AG08396 (cell line): ENCODE measurements at places on chromosomes 3 and 15.
A peak's percentile ranks its signal among the peaks of the same experiment; 100 is the strongest.

GRCh38 chr15:61879219-61879618 is 181.0 kb downstream of the VPS13C start:
- no peak for DNase-seq

DNA sequence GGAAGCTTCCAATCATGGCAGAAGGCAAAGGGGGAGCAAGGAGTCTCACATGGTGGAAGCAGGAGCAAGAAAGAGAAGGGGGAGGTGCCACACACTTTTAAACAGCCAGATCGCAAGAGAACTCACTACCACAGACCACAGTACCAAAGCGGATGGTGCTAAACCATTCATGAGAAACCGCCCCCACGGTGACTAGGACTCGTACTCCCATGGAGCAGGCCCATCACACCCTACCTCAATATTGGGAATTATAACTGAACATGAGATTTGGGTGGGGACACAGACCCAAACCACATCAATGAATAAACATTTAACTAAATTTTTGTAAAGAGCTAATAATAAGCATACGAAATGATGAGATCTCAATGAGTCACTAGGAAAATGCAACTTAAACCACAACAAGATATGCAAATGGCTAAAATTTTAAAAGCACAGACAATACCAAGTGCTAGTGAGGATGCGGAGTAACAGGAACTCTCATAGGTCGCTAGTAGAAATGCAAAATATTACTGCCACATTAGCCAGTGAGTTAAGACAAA is 10.0 kb downstream of the MRPS25 start:
- DNase-seq: peak; percentile 33

DNA sequence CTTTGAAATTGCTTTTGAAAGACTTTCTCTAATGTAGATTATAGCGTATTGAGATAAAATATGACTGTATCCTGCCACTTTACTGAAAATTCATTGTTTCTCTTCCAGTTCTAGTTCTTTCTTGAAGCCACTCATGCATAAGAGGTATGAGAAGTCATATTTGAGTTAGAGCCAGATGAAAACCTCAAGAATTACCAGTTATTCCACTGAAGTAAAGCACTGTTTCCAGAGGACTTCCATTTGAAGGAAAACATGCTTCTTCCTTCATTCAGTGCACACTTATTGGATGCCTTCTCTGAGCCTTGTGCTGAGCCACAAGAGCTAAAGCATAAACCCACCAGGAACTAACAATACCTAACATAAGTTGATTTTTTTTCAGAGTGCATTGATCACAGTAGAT is 513.4 kb downstream of the ZNF385D start:
- no peak for DNase-seq

- no peak for DNase-seq
These were observed 102.4 kb upstream of the RASGRP1 start for GRCh38 chr15:38666865-38667510.

GRCh38 chr3:126050050-126050392 is 33.9 kb downstream of the SLC41A3 start:
- no peak for DNase-seq

DNA sequence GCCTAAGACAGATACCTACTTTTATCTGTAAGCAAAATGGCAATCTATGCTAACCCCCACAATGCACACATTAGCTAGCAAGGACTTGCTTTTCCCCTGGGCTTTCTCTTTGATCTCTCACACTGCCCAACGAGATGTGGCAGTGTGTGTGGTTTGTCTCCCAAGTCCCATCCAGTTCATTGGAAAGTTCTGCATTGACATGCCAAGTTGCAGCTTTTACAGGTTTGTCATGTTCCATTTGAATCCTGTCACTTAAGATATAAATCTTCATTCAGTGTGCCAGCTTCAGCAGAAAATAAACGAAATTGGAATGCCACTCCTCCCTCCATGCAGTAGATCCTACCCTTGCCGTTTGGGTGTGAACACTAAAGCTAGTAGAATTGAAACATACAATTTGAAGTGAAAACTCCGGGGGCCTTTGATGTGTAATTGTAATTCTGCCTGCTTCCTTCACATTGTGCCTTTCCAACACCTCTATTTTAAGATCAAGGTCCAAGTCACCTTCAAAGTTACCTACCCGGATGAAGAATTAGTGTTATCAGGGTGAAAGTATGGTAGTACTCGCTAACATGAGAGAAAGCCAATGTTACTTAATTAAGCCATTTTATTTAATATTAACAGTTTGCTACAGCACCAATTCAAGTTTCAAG is 130.9 kb upstream of the BHLHE40 start:
- DNase-seq: no peak

- no peak for DNase-seq
These were observed 222.3 kb downstream of the NR1D2 start for GRCh38 chr3:24167429-24167828.

DNA sequence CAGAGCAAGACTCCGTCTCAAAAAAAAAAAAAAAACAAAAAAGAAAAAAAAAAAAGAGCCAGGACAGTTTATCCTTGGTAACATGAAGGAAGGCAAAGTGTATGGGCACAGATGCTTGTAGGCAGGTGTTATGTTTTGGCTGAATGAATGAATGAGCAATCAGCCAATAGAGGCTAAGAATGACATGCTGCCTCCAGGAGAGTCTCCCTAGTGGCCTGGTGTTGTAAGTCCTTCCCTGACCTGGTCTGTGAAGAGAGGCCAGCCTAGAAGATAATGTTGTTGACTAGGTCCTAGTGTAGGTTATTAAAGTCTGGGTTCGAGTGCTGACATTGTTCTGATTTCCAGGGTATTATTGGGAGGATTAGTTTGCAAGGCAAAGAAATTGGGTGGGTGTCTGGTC is 24.9 kb downstream of the GYG1 start:
- DNase-seq: no peak
